ENCODE measurements at places on chromosomes 1 and 21.

- no peak for DNase-seq
Measured at GRCh38 chr1:50978852-50979781, 9.1 kb downstream of the CDKN2C start.

DNA sequence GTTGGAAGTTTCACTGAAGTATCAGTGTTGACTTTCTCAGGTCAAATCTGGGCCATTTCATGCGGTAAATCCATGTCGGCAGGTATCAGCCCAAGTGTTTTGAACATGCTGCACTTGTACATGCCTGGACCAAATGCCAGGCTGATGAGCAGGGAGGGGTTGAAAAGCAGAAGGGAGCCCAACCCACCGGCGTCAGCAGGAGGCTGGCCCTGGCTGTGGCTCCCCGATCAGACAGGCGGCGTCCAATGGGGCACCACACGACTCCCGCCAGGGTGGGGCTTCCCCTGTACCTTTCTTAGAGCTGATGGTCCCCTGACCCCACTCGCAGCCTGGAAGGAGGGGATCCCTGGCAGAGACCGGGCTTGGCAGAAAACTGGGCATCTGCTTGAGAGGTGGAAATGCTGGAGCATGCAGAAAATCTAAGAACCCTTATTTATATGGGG, 540.0 kb downstream of the KIF26B start:
- no peak for DNase-seq

GRCh38 chr1:102661481-102661880, 446.8 kb downstream of the COL11A1 start:
- DNase-seq, result no peak

- DNase-seq, result no peak
Measured at GRCh38 chr1:197841883-197842553, 60.4 kb upstream of the C1orf53 start.

DNA sequence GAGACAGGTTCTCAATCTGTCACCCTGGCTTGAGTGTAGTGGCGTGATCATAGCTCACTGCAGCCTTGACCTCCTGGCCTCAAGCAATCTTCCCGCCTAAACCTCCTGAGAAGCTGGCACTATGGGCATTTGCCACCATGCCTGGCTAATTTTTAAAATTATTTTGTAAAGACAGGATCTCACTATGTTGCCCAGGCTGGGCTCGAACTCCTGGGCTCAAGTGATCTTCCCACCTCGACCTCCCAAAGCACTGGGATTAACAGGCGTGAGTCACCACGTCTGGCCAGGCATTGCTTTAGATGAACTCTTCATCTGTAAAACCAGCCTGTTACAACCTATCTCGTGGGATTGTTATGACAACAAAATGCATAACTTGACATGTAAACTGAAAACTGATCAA, 2.4 kb downstream of the COA6 start:
- DNase-seq, result no peak

- DNase-seq, result no peak
Measured at GRCh38 chr1:22437573-22437972, 14.1 kb upstream of the ZBTB40 start.

GRCh38 chr1:78092643-78093042, 46.9 kb downstream of the GIPC2 start:
- no peak for DNase-seq

DNA sequence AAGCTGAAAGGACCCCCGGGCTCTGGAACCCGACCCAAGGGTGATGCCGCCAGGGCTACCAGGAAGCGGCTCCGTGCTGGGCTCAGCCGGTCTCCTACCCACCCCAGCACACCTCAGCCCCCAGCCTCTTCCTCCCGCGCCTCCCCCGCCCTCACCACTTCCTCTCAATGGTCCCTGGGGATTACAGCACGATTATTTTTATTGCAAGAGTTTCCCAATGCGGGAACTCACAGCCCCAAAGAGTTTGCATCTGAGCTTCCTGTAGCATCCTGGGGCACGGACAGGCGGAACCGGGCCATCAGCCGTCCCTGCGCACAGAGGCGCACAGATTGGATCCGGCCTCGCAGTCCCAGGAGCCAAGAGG, 8.7 kb upstream of the SLX9 start:
- DNase-seq, result no peak

GRCh38 chr1:236185687-236186086, 43.3 kb downstream of the GPR137B start:
- DNase-seq, result no peak

GRCh38 chr1:160154790-160155189, 3.4 kb downstream of the ATP1A4 start:
- DNase-seq, result no peak

Data from T-helper 9 cell (primary cell).